ENCODE measurements at places on chromosomes 1 and 21.
A peak's percentile ranks its signal among the peaks of the same experiment; 100 is the strongest.

DNA sequence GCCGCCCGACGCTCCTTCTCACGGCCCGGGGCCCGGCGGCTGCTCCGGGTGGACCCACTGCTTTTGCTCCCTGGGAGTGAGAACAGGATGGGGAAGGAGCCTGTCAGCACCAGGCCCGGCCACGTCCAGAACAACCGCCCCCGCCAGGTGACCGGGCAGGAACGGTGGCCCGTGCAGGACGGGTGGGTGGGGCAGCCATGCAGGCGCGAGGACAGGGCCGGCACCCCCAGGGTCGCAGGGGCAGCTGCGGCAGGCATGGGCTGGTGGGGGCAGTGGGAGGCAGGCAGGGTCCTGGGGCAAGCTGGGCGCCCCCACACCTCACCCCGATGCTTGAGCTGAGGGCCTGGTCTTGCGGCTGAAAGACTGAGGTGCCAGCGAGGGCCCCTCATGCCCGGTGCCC, 5.4 kb downstream of the TAS1R3 start:
- DNase-seq = no peak

DNA sequence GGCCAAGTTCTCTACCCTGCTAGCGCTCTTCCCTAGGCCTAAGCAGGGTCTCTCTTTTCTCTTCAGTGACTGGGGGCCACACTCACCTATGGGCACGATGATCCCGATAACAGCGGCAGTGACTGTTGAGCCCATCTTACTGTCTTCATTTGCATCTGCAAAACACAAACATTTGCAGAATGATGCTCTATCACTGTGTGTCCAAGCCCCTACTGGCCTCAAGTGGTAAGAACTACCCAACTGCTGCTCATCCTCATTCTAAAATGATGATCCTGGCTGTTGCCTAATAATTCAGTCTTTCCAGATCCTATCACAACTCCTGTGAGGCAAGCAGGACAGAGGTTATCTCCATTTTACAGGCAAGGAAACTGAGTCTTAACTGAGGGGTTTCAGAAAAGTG, 16.7 kb upstream of the MAGOH start:
- no peak for DNase-seq

GRCh38 chr21:20802201-20802600, 196.0 kb upstream of the NCAM2 start:
- no peak for DNase-seq

DNA sequence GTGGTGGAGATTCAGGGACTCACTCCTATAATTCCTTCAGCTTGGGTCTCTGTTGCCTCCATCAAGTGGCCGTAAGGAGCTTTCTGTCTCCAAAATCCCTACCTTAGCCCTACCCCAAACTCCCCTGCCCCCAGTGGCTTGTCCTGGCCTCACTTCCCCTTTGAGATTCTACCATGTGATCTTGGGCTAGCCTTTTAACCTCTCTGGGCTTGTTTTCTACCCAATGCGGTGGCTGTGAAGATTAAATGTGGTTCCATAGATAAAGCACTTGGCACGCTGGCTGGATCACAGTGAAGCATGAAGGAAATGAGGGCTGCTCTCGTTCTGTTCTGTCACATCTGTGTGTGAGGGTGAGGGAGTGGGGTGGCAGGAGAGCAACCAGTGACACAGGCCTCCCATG, 43.6 kb downstream of the FAAH start:
- no peak for DNase-seq

GRCh38 chr1:7493711-7494454, 277.2 kb upstream of the VAMP3 start:
- DNase-seq = no peak

DNA sequence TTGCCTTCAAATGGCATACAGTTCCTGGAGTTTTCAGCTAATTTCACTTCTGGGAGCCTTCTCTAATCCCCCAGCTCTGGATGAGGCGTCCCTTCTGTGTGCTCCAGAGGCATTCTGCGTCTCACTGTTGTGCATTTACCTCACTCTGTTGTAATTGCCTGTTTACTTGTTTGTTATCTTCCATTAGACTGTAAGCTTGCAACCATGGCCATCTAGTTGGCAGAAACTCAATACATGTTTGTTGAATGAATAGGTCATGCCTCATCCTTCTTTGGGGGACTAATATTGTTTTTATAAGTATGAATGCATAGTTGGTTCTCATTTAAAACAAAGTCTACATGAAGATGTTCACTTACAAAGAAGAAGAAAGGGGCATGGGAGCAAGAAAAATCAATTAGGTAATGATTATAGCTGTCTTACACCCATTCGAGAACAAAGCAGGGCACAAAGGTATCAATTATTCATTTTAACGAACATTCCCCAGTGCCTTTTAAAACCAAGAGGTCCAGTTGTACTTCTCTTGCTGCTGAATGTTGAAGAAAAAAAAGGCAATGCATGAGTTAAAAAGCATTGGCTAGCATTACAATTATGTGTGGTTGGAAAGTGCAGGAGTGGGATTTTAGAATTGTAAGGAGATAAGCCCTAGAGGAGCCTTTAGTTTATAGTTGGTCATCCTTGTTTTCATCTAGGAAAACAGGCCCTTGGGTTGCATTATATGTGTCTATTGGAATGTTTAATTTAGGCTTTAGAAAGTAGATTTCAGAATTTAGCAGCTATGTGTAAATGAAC, 6.0 kb downstream of the RGL1 start:
- DNase-seq = no peak

DNA sequence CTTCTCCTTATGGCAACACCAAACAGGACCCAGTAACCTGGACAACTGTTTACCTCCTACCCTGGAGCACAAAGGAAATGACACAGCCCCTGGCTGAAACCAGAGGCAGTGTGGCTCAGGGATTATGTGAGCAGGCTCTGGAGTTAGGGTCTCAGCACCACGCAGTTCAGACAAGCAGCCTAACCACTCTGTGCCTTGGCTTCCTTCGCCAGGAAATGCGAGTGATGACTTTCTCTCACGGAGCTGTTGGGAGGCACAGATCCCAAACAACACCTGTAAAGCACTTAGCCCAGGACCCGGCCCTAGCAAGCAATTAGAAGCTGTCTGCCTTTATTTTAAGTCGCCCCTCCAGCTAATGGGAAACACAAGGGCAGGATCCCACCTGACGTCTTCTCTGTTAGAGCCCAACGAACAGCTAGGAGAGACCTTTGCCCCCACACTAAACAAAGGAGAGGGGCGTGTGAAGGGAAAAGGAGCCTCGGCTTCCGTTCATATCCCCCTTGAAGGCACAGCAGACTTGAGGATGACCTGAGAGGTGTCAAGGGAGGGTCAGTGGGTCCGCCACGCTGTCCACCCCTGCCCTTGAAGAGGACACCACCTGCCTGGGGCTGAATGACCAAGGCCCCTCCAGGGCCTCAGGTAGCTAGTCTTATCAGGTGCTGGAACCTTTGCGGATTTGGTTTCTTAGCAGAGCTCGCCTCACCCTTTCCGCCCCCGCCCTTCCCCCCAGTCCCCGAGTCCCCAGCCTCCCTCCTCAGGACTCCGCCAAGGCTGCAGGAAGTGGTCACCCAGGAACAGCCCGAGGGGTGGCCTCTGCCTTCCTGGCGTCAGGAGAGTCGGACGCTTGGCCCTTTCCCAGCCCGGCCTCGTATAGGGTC, 860 bp downstream of the TMEM63A start:
- no peak for DNase-seq

GRCh38 chr1:152917794-152918193, 9.4 kb downstream of the IVL start:
- no peak for DNase-seq

DNA sequence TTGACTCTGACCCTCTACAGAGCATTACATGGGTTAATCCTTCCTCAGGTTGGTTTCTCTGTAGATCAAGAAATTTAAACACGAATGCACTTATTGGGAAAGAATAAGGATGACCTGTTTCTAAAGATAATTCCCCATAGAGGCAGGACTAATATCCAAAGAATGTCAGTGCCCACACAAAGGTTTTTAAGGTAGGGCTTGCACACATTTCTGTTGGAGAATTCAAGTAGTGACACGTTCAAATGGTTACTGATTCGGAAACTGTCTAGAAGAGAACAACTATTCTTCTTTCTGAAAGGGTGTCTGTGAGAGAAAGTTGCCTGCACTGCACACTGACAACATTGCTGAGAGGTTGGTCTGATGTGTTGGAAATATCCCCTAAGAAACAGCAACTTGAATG, 167.3 kb downstream of the ZNF326 start:
- DNase-seq = no peak

GRCh38 chr1:51303315-51303714, 27.0 kb downstream of the TTC39A start:
- no peak for DNase-seq

- DNase-seq = no peak
Observed at GRCh38 chr1:19456968-19457441, 28.3 kb downstream of the CAPZB start.

GRCh38 chr1:165841582-165842017, 14.2 kb downstream of the UCK2 start:
- no peak for DNase-seq

GRCh38 chr1:223759273-223759672, 46.9 kb downstream of the CAPN2 start:
- no peak for DNase-seq

- no peak for DNase-seq
Observed at GRCh38 chr1:32963746-32964460, 706 bp downstream of the RNF19B start.

- DNase-seq = no peak
Observed at GRCh38 chr1:228646717-228647522, 88.4 kb upstream of the RHOU start.

DNA sequence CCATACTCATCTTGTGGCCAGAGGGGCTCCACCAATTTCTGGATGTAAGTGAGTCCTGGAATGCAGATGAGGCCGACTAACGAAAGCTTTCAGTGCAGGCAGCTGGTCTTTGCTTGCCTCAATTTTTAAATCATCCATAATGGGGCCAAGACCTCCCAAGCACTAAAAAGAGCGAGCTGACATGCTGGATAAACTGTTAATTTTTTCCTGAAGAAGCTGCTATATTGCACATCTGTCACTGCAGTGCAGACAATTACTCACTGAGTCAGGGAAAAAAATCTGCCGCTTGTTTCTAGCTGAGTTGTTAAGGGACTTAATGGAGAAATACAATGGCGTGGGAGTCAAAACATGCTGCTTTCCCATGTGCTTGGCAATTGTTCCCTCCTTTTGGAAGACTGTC, 205.5 kb downstream of the GPATCH2 start:
- DNase-seq = no peak

- no peak for DNase-seq
Observed at GRCh38 chr1:203328714-203329122, 22.2 kb downstream of the FMOD start.

- no peak for DNase-seq
Observed at GRCh38 chr1:167689567-167689920, 32.2 kb upstream of the MPZL1 start.

DNA sequence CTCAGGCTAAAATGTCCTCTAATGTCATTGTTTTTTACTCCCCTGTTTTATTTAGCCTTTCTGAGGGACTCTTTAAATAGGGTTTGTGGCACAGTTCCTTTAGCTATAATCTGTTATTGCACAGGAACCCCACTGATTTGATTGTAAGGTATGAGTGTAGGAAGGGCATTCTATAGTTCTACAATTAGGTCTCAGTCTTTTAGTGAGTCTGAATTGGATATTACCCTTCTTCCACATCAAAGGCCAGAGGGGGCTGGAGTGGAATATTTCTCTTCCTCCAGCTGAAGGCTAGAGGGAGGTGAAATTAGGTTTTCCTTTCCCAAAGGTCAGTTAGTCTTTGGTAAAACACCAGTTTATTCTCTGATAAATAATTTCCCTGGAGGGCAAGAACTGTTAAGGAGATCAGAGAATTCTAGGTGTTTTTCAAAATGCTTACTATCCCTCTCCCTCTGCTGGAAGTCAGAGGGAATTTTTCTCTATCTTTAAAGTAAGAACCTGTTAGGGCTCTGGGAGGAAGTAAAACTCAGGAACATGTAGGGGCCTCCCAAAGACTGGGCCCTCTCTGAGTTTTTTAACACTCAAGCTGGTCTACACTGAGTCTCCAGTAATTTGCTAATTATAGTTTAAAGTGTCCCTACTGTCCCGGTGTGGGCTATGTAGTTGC, 176.3 kb upstream of the ZNHIT6 start:
- no peak for DNase-seq

GRCh38 chr1:238264951-238265350, 374.2 kb upstream of the ZP4 start:
- DNase-seq = no peak

GRCh38 chr1:201032408-201032807, 8.9 kb upstream of the KIF21B start:
- DNase-seq = no peak

DNA sequence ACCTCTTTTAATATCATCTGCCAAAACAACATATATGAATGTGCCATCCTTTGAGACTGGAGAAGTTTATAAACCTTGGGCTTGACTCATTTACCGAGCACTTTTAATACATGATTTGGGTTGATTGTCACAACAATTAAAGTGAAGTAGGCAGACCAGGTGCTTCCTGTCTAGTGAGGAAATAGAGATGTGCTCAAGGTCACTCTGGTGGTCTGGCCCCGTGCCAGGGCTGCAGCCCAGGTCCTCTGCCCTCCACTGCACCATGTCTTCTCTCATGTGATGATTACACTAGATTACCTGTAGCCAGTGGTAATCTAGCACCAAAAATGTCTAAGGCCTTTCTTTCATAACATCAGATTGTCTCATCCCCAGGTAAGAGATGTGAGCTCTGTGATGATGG, 61.8 kb upstream of the LAMC2 start:
- peak; percentile 45 for DNase-seq

Measured in NCI-H187 (cell line).